SHP77 treated with DMSO at 0.1 percent for 48 hours (cell line): ENCODE measurements at places on chromosomes 5 and 9.

- DNase-seq, result no peak
These were observed 45.5 kb upstream of the CDC42SE2 start for GRCh38 chr5:131218392-131218791.

DNA sequence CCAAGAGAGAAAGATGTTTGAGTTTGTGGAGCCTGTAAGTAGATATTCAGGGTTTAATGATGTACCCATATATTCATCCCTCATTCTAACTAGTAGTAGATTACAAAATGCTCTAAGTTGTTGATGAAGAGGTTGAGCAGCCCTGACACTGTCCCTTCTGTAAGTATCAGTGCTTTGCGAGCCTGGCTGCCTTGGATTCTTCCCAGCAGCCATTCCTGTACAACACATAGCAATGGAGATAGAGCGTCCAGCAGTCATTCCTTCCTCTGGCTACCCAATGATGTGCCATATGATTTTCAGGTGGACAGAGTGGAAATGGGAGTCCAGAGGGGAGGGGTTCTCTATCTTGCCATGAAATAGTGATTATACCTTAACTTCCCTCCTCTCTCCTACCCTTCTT, 124.1 kb downstream of the ARHGAP26 start:
- DNase-seq, result no peak

DNA sequence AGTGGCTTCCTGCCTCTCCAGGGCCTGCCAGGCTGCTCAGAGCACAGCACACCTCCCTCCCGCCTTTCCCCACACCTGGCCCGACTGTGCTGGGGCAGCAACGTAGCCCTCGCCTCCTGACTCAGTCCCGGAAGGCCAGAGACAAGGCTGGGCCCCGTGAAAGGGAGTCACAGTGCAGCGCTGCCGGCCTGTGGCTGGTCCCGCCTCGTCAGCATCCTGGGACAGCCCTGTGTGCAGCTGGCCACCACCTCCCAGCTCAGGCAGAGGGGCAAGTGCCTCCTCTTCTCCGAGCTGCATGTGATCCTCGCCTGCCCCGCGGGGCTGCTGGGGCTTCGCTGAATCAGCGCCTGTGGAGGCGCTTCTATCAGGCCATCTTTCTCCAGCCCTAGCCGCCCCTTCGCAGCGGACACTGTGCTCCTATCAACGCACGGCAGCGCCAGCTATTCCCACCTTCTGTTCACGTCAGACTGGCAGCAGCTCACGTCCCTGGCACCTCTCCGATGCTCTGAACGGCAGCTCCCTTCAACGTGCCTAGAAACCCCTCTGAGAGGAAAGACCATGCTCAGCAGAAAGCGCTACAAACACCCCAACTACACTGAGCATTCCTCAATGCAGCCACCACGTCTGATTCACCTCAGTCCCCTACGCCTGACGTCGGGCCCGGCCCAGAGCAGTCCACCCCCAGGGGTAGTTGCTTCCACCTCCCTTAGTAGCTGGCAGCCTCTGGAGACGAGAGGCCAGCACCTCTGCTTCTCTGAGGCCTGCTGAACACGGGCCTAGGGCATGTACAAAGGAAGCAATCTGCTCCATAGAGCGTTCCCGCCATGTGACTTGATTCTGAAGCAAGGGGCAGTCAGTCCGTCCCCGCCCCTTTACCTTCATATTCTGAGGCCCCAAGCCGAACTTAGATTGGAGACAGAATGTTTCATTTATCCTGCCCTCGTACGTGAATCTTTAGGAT, 78.8 kb downstream of the GPR21 start:
- DNase-seq, result no peak

- no peak for DNase-seq
These were observed 482 bp downstream of the CD14 start for GRCh38 chr5:140632366-140633020.

DNA sequence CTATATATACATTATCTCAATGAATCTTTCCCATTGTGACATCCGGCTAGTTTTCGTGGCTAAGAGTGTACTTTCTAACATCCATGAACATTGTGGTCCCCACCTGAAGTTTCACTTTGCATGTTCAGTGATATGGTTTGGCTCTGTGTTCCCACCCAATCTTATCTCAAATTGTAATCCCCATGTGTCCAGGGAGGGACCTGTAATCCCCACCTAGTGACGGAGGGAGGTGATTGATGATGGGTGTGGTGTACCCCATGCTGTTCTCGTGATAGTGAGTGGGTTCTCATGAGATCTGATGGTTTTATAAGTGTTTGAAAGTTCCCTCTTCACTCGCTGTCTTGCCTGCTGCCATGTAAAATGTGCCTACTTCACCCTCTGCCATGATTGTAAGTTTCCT, 28.1 kb downstream of the MRPL22 start:
- no peak for DNase-seq
